CD4-positive, alpha-beta memory T cell (primary cell): ENCODE measurements at places on chromosomes 16 and 17. TPM values are rescaled to one million over a fixed set of nuclear protein-coding genes. Genes with fewer than 3 reads are reported as not detected.

- DNase-seq = no peak
- H3K4me3 ChIP-seq = no peak overlapping the region
- peaks cover 82% of the 10 kb centered on the region for H3K4me1 ChIP-seq
Measured at GRCh38 chr16:89378947-89379771, 111.2 kb downstream of the ANKRD11 start.

DNA sequence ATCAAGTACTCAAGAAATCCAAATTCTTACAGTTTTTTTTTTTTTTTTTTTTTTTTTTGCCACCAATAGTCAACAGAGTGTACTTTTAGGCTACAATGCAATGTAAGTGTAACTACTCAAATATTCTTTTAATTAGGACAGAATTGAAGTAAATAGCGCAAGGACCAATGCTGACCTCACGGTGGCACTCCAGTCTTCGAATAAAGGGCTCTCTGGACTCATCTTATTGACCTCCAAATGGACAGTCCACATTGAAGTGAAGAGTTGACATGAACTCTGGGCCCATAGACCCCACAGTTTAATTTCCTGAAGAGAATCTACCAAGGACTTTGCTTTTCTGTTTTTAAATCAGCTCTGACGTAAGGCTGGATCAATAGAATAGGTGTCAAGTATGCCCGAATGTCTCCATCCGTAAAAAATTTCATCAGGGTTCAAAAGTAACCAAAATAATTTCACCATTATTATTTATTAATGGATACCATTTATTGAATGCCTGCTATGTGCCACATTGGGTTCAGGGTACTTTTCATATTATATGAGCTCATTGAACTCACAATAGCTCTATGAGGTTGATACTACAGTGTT lies 7.3 kb upstream of the DDX52 start:
- H3K27me3 ChIP-seq = peaks cover 11% of the 10 kb centered on the region
- no peak overlapping the region for H3K27ac ChIP-seq
- no peak overlapping the region for H3K4me3 ChIP-seq

DNA sequence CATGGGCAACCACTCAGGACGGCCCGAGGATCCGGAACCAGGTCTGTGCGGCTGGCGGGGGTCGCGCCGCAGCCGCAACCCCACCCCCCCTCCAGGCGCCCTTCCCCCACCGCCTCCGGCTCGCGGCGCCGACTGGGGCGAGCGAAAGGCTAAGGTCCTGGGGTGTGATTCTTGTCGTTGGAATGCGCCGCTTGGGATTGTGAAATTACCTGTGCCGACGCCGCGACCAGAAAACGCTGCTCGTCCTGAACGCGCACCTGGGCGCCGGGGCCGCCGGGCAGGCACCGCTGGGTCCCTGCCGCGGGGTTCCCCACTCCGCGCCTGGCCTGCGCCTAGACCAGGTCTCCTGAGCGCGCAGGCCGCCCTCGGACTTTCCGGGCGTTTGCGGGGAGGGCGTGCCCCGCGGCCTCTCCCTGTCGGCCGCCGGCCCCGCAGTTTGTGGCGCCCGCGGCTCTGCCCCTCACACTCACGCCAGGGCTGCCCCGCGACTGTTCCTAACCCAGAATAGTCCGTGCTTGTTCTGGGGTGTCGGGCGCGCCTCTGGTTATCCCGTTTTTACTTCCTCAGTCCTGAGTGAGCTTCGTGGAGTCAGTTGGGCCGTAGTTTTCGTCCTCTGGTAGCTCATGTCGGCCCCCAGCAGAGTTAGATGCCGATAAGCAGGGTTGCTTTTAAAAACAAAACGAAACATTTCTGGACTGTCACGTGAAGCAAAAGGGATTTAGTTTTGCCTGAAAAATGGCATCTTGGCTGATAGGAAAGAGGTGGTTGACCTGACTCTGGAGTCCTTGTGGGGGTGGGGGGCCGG lies 147.2 kb downstream of the SPECC1 start:
- H3K27me3 ChIP-seq = no peaks in the 10 kb centered on the region
- peak; percentile 55 for DNase-seq
- H3K4me3 ChIP-seq = peak overlapping the region; percentile 42
- H3K36me3 ChIP-seq = no peaks in the 10 kb centered on the region
- peak overlapping the region; percentile 39 for H3K27ac ChIP-seq
- H3K4me1 ChIP-seq = peaks cover 19% of the 10 kb centered on the region

DNA sequence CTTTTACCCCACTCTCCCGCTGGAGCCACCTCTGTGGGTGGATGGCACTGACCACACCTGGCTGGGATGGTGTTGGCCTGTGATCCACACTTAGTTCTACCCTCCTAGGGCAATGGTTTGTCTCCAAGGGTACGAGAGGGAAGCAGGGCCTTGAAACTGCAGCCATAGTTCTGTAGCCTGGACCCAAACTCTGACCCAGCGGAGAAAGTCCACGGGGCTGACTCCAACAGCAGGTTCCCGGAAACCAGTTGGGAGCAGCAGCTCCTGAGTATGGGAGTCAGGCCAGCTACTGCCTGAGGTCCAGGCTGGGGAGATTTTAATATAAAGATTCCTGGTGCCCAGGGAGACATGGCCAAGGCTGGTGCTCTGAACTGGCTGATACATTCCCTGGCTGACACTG lies 23.6 kb upstream of the MTSS2 start:
- DNase-seq = no peak
- H3K27me3 ChIP-seq = no peaks in the 10 kb centered on the region
- no peaks in the 10 kb centered on the region for H3K4me1 ChIP-seq
- H3K27ac ChIP-seq = no peak overlapping the region

DNA sequence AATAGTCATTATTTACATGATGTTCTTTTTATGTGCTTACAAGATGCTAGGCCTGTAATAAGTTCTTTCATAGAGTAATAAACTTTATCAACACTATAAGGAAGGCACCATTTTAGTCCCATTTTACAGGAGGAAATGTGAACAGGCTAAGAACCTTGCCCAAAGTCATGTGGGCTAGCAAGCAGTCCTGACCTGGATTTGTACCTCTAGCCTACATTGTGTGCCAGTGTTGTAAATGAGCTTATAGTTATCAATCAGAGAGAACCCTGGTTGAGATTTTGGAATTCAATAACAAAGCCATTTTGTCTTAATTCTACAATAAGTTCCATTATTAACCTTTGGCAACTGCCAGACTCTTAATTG lies 6.7 kb upstream of the TBKBP1 start:
- DNase-seq = no peak
- H3K27ac ChIP-seq = no peak overlapping the region
- no peaks in the 10 kb centered on the region for H3K27me3 ChIP-seq
- no peak overlapping the region for H3K4me3 ChIP-seq
- peaks cover 4% of the 10 kb centered on the region for H3K4me1 ChIP-seq

GRCh38 chr17:78044280-78044835 lies 84.2 kb downstream of the TMC6 start:
- peaks cover 11% of the 10 kb centered on the region for H3K36me3 ChIP-seq
- H3K27me3 ChIP-seq = no peaks in the 10 kb centered on the region
- H3K4me1 ChIP-seq = peaks cover 14% of the 10 kb centered on the region
- no peak overlapping the region for H3K27ac ChIP-seq
- no peak for DNase-seq

DNA sequence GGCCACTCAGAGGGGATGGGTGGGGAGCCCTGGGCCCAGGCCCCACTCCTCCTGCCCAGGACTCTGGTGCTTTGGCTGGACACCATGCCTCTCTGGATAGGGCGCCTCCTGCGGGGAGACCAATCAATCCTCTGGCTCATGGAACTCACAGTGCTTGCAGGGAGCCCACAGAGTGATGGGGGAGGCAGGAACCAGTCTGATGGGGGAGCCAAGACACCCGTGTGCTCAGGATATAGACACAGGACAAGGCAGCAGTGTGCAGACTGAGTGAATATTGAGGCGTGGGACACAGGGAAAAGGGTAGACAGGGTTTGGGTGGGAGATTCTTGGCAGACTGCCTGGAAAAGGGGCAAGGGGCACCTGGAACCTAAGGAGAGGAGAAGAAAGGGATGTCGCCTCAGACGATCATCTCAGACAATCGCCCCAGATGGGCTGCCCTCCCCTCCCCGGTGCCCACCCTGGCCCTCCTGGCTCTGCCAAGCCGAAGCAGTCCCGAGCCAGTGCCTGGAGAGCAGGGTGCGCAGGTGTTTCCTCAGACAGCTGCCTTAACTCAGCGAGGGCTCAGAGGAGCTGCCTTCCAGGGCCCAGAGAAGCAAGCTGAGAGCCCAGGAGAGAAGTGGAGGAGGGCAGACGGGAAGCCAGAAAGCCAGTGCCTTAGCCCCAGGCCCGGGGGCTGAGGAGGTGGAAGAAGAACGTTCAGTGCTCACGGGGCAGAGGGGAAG lies 37.4 kb upstream of the DLX4 start:
- no peak overlapping the region for H3K4me3 ChIP-seq
- DNase-seq = no peak
- H3K27me3 ChIP-seq = no peaks in the 10 kb centered on the region
- no peaks in the 10 kb centered on the region for H3K36me3 ChIP-seq
- H3K4me1 ChIP-seq = no peaks in the 10 kb centered on the region
- H3K27ac ChIP-seq = no peak overlapping the region

GRCh38 chr16:72373201-72373600 lies 201.2 kb upstream of the PMFBP1 start:
- no peaks in the 10 kb centered on the region for H3K27me3 ChIP-seq
- no peaks in the 10 kb centered on the region for H3K36me3 ChIP-seq
- H3K27ac ChIP-seq = no peak overlapping the region
- DNase-seq = no peak

GRCh38 chr17:7634384-7634783 lies 4.4 kb downstream of the SHBG start:
- H3K27ac ChIP-seq = no peak overlapping the region
- H3K27me3 ChIP-seq = no peaks in the 10 kb centered on the region
- H3K4me1 ChIP-seq = no peaks in the 10 kb centered on the region

Gene TBC1D3C
- not detected for total RNA-seq

Gene CCDC40
- 1.3 TPM for total RNA-seq

Gene ETV4
- total RNA-seq = not detected

Gene ABCC11
- not detected for total RNA-seq

Gene WIPI1
- 12.3 TPM for total RNA-seq

Gene PRSS36
- total RNA-seq = 0.33 TPM

Gene TBC1D3E
- 0.17 TPM for total RNA-seq

Gene CDRT15
- not detected for total RNA-seq
